ENCODE measurements at places on chromosomes 12 and 14.
A peak's percentile ranks its signal among the peaks of the same experiment; 100 is the strongest.

- no peak for DNase-seq
Observed at GRCh38 chr12:21429994-21430393, 7.5 kb upstream of the PYROXD1 start.

DNA sequence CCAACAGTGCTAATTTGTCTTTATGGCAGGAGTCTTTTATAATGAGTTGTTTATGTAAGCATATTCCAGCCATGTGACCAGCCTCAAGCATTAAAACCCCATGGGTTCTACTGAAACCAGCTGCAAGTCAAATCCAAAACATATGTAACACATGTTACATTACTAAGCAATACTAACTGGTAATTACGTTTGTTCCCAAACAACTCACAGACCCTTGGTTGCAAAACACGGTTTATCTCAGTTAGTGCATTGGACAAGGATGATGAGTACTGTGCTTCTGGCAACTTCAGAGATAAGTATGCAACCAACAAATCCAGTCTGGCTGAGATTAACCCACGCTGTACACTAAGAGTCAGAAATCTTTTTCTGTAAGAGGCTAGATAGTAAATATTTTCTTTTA, 110.1 kb upstream of the FAR2 start:
- DNase-seq: no peak

- DNase-seq: no peak
Observed at GRCh38 chr12:22899184-22899583, 274.2 kb downstream of the ETNK1 start.

DNA sequence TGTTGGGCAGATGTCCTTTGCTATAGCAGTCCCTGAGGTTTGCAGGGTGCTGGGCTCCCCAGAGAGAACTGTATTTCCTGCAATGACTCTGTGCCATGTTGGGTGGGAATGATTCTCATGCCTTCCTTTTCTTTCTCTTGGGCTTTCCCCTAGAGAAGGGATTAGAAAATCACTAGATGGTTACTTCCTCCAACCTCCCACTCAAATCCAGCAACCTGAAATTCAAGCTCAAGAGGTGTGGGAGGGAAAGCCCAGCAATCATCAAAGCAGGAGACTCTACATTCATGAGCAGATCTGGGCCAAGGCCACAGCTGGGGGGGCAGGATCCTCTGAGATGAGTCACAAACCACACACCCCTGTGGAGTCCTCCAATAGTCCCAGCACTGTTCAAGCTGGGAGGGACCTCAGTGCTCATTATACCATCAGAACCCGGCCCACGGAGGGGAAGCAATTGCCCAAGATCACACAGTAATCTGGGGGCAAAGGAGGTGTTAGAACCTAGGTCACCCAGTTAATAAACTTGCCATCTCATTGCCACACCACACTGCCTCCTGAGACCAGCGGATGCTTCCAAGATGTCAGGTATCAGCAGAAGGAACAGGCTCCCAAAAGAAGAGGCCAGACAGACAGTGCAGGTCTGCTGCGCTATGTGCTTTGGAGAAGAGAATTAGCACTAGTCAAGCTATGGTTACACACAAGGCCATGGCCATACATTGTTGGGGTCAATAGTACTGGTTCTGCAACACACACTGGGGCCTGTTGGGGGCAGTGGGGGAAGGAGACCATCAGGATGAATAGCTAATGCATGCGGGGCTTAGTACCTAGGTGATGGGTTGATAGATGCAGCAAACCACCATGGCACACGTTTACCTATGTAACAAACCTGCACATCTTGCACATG, 65.7 kb downstream of the TTC9 start:
- DNase-seq: peak; percentile 21

- no peak for DNase-seq
Observed at GRCh38 chr12:50715174-50715573, 48.7 kb upstream of the ATF1 start.
